ENCODE measurements at places on chromosomes 7 and 10.

DNA sequence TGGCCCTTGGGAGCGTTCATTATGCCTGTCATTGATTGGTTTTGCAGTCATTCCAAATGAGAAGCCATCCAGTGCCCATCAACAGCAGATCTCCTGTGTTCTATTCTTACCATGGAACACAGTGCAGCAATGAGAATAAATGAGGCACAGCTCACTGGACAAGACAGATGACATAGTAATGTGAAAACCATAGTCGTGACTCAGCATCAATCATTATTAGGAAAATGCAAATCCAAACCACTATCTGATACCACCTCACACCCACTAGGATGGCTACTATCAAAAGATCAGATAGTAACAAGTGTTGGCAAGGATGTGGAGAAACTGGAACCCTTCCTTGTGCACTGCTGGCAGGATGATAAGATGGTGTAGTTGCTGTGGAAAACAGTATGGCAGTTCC is 144.7 kb downstream of the ARHGAP22 start:
- no peak for DNase-seq

GRCh38 chr10:6119423-6119822 is 30.6 kb downstream of the RBM17 start:
- DNase-seq = no peak

- no peak for DNase-seq
Observed at GRCh38 chr7:40887099-40887498, 752.3 kb downstream of the SUGCT start.

DNA sequence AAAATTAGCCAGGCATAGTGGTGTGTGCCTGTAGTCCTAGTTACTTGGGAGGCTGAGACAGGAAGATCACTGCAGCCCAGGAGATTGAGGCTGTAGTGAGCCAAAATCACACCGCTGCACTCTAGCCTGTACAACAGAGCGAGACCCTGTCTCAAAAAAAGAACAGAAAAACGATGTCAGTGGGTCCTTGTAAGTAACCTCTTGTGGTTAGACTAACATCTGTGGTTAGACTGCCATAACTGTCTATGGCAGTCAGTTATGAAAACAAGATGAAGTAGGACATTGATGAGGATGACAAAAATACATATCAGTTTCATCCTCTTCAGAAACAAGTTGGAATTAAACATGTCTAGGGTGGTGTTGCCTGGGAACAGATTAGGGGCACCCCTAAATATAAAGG is 53.3 kb downstream of the AKAP9 start:
- DNase-seq = no peak

- no peak for DNase-seq
Observed at GRCh38 chr10:13891128-13892000, 304.6 kb downstream of the PRPF18 start.

DNA sequence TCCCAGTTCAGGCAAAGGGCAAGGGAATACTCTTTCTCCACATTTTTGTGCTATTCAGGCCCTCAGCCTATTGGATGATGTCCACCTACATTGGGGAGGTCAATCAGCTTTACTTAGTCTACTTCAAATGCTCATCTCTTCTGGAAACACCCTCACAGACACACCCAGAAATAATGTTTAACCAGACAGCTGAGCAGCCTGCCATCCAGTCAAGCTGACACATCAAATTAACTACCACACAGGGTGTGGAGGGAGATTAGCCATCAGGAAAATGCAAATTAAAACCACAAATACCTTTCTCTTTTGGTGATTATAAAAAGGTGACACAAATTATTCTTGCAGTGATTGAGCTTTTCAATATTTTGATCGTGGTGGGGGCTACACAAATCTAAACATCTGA is 74.7 kb upstream of the FZD8 start:
- no peak for DNase-seq

DNA sequence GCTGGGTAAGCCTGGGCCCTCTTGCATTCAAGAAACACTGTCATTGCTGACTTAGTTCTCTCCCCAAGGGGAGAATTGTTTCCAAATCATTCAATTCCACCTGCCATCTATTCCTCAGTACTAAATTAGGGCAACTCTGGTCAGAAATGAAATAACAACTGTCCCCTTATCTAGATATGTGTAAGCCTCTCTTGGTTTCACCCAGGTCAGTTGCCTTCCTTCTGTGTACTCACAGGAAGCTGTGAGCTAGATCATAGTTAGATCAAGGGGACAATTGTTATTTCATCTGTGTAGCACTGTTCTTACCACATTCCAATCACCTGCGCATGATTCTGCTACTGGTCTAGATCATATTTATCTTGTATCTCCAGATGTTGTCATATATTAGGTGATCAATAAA is 483.0 kb upstream of the SORCS1 start:
- no peak for DNase-seq
